ENCODE measurements at places on chromosomes 4 and X. TPM values are rescaled to one million over a fixed set of nuclear protein-coding genes. Genes with fewer than 3 reads are reported as not detected.

Gene ITM2A
- 59.6 TPM for polyA plus RNA-seq

Gene SYP
- 2.8 TPM for polyA plus RNA-seq

Gene SSX4B
- polyA plus RNA-seq, result not detected

Gene RPS3A
- 4,778 TPM for polyA plus RNA-seq

Gene KLHL4
- polyA plus RNA-seq, result 5.7 TPM

Gene NSG1
- polyA plus RNA-seq, result 63.2 TPM

Gene EGF
- polyA plus RNA-seq, result 0.90 TPM

Gene CXorf51A
- not detected for polyA plus RNA-seq

Gene OPRPN
- not detected for polyA plus RNA-seq

Gene FGA
- not detected for polyA plus RNA-seq

- no peak for DNase-seq
Measured at GRCh38 chrX:2188330-2188792, 312.4 kb downstream of the DHRSX start.

DNA sequence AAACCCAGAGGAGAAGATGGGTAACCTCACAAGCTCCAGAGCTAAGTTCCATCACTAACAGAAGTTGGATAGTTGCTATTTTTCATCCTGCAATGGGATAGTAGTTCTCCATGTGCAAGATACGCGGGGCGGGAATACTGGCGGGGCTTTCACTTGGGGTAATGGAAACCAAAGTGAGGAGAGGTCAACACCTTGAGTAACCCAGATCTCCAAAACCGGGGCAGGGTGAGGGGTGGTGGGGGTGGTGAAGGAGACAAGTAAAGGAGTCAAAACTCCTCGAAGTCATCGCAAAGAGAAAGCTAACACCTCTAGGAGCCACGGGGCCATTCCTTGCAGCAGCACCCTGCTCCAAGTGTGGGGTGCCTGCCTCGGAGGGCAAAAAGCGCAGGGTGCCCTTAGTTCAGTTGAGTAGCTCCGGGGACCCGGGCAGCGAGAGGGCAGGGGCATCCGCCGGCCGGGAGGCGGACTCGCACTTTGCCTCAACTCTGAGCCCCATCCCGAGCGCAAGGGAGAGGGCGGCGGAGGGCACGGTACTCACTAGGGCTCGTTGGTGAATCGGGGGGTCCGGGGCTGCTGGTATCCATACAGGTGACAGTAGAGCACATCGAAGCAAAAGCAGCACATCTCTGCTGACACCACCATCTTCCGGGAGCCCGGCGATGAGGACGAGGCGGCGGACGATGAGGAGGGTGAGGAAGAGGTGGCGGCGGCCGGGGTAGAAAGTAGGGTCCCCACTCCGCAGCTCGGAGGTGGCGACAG lies 645 bp downstream of the AMMECR1 start:
- DNase-seq, result no peak

DNA sequence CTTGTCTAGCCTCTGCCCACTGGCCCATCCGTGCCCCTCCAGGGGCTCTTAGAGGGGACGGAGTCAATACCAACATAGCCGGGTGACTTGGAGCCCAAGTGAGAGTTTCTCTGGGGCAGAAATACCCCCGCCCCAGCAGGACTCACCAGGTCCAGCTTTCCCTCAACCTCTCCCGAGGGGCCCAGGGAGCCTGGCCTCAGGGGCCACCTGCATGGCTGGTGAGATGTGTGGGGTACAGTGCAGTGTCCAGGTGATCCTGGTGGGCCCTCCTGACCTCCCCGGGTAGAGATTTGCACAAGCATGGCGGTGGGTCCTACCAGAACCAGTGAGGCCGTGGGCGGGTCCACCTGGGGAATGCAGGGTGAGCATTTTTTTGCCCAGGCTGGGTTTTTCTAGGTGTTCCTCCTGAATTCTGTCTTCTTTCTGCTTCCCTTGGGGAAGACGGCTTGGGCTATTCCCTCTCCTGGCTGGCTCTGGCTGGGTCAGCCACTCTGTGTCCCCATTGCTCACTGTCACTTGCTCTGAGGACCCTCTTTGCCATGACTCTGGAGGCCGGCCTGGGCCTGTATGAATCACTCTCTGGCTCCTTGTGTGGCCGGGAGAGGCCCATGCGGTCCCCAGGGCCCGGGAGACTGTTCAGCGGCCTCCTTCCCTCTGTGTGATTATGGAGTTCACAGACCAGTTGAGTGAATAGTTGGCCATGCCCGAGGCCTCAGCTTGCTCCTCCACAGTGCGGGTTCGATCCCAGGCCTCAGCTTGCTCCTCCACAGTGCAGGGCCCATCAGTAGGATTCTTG lies 71.0 kb upstream of the NKX1-1 start:
- DNase-seq, result no peak

GRCh38 chr4:57144466-57144865 lies 34.3 kb upstream of the IGFBP7 start:
- no peak for DNase-seq

DNA sequence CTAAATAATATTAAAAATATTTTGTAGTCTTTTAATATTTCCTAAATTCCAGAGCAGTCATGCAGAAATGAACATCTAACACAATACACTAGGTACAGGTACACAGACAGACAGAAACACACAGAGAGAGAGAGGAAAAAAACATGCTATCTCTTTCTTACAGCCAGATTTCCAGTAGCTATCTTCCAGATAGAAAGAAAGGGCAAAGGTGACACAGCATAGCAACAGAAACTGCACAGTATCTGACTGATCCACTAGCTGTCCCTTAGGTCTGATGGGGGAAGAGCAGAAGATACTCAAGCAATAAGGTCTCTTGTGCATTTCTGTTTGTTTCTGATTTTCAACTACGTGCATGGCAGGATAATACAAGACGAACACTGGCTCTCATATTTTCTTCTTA lies 7.8 kb downstream of the FBXW7 start:
- no peak for DNase-seq

DNA sequence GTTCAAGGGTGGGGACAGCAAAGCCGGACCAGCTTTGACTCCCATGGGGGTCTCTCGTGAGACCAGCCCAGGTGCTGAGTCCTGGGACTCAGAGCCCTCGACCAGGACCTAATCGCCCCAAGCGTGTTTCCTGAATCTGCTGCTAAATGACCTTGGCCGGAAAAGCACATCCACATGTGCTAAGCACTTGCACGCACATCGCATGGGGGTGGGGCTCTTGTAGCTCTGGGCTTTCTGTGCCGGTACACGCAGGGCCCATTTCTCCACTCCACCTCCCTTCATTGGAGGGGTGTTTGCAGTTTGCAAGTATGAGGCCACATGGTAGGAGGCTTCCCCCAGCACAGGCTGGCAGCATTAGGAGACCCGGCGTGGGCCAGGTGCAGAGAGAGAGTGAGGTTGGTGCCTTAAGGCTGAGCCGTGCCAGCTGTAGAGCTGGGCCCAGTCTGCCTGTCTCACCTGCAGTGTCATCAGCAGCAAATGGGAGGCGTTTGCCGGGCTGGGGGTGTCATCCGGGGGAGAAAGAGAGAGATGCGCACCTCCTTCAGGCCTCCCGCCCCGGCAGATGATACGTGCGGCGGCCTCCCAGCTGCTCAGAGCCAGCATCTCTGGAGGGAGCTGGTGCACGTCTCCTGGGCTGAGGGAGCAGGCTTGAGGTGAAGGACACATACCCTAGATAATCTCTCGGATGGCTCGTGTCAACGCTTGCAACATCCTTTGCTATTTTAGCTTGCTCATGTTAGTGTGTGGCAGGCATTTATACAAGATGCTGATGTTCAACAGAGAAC lies 45.2 kb upstream of the CLCN4 start:
- DNase-seq, result no peak

- DNase-seq, result no peak
Measured at GRCh38 chrX:338836-339400, 20.3 kb upstream of the GTPBP6 start.

DNA sequence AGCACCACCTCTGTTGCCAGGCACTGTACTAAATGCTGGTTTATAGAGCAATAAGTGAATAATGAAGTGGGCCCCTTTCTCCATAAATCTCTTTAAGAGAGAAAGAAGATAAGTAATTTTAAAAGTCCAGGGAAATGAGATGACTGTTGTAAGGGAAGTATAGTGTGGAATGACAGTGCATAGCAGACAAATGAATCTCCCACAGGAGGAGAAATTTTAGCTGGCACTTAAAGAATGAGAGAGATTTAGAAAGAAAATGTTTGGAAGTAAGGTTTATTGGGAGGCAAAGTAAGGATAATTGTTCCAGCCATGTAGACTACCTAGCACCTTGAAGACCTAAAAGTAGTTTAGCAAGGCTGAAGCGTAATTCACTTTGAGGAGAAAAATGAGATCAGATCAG lies 1081.1 kb upstream of the PABPC4L start:
- DNase-seq, result no peak

DNA sequence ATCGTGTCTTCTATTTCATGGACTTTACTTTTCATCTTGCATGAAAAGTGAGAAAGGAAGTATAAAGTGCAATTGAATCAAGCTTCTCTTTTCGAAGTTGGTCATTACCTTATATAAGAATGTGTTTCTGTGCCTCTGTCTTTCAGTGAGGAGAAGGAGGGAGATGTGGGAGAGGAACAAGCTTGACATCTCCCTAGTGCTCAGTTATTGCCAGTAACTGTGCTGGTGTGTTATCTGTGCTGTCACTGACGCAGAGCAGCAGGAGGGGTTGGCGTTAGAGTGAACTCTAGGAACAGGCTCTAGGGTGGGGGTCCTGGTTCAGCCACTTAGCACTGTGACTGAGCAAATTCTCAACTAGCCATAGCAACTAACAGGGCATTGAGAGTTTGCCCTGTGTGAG lies 34.0 kb upstream of the TBC1D9 start:
- no peak for DNase-seq

DNA sequence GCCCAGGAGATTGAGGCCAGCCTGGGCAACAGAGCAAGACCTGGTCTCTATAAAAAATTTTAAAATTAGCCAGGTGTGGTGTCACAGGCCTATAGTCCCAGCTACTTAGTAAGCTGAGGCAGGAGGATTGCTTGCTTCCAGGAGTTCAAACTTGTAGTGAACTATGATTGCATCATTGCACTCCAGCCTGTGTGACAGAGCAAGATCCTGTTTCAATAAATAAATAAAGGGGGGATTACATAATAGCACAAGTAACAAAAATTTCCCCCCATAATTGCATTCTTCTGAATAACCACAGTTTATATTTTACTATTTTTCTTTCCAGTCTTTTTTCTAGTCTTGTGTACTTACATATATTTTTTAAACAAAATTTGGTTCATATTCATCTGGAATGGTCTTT lies 135.6 kb downstream of the CHIC2 start:
- DNase-seq, result no peak

- no peak for DNase-seq
Measured at GRCh38 chr4:10606483-10607155, 77.9 kb downstream of the CLNK start.

DNA sequence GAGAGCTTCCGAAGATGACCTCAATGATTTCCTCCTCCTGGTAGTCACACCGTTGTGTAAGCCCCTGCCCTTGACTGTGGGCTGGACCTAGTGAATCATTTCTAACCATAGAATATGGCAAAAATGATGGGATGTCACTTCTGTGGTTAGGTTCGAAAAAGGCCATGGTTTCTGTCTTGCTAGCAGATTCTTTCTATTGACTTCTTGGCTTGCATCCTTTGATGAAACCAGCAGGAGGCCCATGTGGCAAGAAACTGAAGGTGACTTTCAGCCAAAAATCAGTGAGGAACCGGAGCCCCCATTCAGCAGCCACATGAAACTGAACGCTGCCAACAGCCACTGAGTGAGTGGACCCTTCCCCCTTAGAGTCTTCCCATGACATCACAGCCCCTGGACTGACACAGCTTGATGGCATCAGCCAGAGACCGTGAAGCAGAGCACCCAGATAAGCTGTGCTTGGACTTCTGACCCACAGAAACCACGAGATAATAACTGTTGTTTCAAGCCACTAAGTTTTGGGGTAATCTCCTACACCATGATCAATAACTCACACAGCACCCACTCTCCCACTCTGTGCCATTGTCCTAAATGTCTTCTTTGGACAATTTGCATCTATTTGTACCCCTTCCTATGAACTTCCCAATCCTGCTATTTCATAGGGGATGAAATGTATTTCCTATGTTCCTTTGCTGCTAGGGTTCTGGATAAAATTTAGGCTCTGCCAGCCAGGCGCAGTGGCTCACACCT lies 148.0 kb upstream of the STX18 start:
- no peak for DNase-seq

DNA sequence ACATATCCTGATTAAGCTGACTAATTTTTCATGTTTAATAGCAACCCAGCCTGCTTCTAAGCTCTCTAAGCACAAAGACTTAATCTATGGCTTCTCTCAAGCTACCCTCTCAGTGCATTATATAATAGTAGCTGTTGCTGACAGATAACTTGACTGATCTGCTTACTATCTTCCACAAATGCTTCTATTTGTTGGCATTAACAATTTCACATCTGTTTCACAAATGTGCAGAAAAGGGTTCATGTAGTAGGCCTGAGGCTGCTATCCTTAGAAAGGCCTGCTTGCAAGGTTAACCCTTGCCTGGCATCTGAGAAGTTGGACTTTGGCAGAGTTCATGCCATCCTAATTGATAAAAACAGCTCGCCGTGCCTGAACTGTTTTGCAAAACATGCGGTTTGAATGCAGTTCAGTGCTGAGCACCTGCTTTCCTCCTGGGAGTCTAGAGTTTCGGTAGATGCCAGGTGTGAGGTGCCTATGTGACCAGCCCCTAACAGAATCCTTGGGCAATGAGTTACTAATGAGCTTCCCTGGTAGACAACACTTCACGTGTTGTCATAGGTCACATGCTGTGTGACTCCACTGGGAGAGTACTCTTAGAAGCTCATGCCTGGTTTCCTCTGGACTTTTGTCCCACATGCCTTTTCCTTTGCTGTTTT lies 68.4 kb downstream of the NSG1 start:
- no peak for DNase-seq

GRCh38 chrX:38142610-38143009 lies 78.1 kb downstream of the SRPX start:
- DNase-seq, result no peak

GRCh38 chr4:17884511-17884910 lies 73.7 kb downstream of the NCAPG start:
- no peak for DNase-seq

DNA sequence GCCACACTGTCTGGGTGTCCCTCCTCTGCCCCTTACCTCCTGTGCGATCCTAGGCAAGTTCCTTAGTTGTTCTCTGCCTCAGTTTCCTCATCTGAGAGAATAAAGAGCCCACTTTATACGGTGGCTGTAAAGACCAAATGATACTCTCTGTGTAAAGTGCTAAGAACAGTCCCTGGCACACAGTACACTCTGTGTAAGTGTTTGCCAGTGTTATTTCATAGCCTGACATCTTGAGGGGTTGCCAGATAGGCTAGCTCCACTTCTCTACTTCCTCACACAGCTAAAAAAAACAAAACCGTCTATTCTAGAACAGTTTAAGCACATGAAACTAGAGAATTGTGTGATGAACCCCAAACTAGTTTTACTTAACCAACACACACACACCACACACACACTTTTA lies 17.1 kb downstream of the SPON2 start:
- no peak for DNase-seq

- DNase-seq, result no peak
Measured at GRCh38 chr4:158581161-158581560, 59.5 kb downstream of the RXFP1 start.

DNA sequence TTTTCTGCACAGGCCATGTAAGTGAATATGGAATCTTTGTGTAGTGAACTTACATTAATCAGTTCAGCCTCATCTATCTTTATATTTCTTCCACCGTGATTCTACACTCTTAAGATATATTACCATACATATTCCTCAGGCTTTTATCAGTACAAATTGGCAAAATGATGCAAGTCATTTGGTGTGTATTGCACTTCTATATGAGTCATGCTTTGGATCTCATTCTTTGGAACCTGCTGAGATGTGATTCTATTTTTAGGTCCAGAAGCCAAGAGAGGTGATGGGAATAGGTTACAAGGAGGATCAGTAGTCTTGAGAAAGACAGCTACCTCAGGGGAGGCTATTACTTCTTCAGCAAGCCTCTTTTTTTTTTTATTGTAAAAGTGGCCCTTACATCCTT lies 204.4 kb downstream of the ZNF330 start:
- peak; percentile 9 for DNase-seq

GRCh38 chr4:138537731-138538490 lies 295.8 kb upstream of the SLC7A11 start:
- DNase-seq, result no peak

Data from right lung (tissue), 10 donors.